ENCODE measurements at places on chromosomes 1 and 21.

DNA sequence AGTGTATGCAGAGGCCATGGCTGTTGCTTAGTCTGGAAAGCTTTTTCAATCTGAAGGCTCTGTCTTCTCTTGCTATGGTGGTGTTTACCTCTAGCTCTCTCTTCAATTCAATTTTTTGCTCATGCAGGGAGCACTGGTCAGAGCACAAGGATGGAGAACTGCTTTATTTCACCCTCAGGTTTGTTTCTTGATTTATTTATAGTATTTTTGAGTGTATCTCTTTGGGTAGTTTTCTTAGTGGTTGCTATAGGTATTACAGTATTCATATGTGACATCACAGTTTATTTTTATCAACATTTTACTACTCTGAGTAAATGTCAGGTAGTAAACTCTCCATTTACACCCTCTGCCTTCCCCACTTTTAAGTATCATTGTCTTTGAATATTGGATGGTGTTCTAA lies 147.9 kb downstream of the RASAL2 start:
- DNase-seq = no peak

- no peak for DNase-seq
Measured at GRCh38 chr1:177799746-177800145, 170.1 kb downstream of the SEC16B start.

- DNase-seq = no peak
Measured at GRCh38 chr1:164785841-164786534, 227.0 kb downstream of the PBX1 start.

DNA sequence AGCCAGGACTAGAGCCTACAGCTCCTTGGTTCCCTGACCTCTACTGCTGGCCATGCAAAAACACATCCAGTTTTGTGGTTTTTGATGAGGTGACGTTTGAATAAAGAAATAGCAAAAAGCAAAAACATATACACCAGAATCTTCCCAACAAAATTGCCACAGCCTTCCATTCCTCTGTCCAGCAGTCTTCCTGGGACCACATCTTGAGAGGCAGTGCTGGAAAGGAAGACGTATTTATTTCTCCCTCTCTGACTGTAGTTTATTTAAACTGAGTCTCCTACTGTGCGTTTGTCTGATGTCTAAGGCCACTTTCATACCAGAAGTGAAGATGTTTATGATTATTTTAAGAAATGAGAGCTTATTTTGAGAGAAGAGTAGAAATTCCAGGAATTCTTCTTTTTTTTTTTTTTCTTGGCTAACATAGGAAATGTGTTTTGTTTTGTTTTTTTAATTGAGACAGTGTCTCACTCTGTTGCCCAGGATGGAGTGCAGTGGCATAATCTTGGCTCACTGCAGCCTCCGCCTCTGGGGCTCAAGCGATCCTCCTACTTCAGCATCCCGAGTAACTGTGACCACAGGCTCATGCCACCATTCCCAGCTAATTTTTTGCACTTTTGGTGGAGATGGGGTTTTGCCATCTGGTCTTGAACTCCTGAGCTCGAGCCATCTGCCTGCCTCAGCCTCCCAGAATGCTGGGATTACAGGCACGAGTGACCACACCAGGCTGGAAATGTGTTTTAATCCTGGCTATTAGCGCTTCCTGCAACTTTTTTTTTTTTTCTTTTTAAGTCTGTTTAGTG lies 118.5 kb downstream of the ITSN1 start:
- DNase-seq = no peak

DNA sequence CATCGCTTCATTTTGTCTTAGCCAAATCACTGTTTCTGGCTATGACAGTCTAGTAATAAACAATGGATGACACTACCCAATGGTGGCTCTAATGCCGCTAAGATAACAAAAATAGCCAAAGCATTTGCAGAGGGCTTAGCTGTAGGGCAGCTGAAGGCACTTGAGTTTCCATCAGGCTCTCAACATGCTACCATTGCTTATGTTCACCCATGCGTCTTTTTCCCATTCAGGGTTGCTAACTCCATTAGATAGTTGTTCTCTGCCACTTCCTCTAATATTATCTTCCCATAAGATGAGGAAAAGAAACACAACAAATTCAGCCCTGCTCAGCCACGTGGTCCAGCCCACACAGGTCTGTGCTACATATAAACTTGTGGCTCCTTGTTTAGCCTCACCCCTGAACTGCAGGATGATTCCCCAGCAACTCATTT lies 159.6 kb downstream of the TOMM20 start:
- DNase-seq = no peak

DNA sequence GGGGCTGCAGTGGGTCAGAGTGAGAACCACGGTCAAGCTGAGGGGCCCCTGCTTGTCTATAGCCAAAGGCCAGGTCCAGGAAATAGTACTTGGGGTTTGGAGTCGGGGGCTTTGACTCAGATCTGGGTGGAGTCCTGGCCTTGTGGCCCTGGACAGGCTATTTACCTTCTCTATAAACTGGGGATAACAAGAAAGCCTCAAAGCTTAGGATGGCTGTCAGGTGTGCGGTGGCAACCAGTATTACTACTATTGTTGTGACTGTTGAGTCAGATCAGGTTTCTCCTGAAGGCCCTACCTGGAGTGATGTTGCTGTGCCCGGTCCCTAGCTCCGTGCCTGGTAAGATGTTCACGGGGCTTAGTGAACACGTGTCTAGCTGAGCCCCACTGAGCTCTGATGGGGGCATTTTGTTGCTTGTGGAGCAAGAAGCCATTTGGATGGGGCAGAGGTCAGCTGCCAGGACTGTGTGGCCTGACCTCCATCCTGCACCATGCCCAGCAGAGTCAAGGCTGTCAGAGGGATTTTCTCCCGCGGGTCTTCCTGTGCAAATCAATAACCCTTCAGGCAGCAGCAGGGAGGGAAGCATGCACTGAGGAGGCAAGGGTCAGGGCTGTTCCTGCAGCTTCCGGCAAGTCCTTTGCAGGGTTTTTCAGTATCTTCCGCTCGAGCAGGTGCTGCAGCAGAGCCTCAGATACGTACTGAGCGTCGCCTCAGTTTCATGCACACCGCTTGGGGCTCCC lies 170.3 kb downstream of the CAMTA1 start:
- no peak for DNase-seq
